ENCODE measurements at places on chromosomes 13 and 19.

- DNase-seq, result no peak
These were observed 69.1 kb downstream of the SIAH3 start for GRCh38 chr13:45782327-45783045.

DNA sequence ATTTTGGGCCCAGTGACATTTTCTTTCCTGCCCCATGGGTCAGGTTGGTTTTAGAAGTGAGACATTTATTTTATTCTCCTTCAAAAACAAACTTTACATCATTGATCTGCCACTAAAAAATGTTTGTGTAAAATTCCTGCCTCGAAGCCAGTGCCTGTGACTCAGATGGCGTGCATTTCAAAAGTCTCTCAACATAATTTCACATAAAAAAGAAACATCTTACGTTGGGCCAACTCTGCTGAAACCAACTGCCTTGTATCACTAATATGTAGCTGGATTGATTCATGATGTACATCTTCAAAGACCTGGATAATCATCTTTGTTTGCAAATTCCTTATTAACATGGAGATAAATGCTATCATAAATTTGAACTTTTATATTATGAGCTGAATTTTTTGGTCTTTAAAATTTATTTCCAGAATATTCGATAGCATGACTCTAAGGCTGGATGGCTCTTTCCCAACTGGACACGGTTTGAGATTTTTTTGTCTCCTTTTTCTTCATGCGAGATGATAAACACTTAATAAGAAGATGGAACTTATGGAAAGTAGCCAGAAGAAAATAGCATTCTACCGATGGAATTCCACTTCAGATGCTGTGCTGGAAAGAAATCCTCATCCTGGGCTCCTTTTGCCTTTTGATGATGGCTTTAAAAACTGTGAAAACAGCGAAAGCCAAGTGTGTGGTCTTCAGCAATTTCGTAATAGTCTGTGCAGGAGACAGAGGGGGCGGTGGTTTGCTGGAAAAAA is 420.5 kb downstream of the FGF9 start:
- DNase-seq, result no peak

- no peak for DNase-seq
These were observed 30.2 kb upstream of the FREM2 start for GRCh38 chr13:38656699-38657098.

DNA sequence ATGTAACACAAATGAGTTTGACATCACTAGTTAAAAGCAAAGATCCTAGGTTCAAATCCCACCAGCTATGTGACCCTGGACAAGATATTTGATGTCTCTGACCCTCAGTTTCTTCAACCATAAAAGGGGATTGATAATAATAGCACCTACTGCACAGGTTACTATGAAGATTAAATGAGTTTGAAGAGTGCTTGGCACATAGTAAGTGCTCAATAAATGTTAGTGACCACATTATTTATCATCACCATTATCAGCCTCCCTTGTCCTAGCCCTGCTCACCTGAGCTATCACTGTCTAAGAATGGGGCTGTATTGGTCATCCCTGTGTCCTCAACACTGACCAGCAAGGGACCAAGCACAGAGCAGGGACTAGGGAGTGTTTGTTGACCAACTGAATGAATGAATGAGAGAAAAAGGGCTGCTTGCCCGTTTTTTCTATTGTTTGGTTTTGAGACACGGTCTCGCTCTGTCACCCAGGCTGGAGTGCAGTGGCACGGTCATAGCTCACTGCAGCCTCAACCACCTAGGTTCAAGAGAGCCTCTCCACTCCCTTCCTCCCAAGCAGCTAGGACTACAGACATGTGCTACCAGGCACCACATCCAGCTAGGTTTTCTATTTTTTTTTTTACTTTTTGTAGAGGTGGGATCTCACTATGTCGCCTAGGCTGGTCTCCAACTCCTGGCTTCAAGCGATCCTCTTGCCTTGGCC is 26.6 kb upstream of the DACT3 start:
- no peak for DNase-seq

- DNase-seq, result no peak
These were observed 10.5 kb downstream of the PMIS2 start for GRCh38 chr19:35596366-35596999.
